Activated CD4-positive, CD25-positive, alpha-beta regulatory T cell treated with anti-CD3 and anti-CD28 coated beads, Interleukin-2, amount 50 U/mL, for 72 hours (primary cell): ENCODE measurements at places on chromosomes 1 and 21.

- no peak for DNase-seq
These were observed 133.2 kb downstream of the KCNJ6 start for GRCh38 chr21:37783016-37783415.

DNA sequence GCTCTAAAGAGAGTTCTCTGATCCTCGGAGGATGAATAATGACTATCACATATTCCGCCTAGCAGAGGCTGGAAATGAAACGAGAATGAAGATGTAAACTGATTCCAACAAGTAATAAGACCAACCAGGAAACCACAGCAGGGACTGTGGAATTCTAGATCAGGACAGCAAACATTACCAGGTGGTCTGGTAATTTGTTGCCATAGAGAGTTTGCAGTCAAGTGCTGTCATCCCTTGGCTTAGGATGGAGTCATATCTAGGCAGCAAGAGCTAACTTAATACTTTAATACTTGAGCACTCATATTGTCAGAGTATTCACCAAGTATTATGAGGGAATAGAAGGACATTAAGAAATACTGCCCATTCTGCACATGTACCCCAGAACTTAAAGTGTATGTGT, 45.1 kb upstream of the MUTYH start:
- DNase-seq = no peak

DNA sequence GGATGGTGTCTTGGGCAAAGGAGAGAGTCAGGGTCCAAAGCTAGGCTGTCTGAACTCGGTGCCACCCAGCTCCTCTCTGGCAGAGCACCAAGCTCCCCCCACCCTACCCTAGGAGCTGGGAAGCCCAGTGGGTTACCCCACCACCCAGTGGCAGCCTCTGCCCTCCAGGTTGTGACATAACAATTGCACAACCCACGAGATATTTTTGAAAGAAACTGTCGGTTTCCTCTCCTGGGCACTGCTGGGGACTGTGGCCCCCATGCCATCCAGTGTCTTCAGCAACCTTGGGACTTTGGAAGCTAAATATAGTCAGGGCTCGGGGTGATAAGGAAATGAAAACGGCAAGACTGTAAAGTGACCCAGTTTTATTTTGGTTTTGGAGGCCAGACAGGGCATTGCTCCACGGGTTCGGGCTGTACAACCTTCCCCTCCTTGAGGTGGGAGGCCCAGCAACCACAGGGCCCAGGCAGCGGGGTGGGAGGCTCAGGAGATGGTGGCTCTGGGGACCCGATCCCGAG, 1.4 kb downstream of the CITED4 start:
- DNase-seq = no peak

GRCh38 chr1:60637651-60638050, 444.7 kb upstream of the NFIA start:
- no peak for DNase-seq

- no peak for DNase-seq
These were observed 16.5 kb upstream of the LCE2D start for GRCh38 chr1:152646656-152647055.

- peak; percentile 61 for DNase-seq
These were observed 483 bp downstream of the UBQLN4 start for GRCh38 chr1:156052862-156053767.

DNA sequence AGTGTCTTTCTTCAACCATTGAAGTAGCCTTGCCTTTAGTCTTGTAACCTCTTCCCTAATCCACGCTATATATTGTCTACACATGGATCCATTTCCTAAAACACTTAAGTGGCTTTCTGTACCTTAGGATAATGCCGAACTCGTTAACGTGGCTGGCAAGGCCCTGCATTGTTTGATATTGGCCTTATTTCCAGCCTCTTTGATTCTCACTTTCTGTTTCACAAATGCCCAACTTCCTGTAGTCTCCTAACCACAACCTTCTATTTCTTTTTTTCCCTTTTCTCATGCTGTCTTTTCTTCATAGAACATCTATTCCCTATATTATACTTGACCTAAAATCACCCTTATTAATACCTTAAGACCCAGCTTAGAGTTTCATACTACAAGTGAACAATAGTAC, 536.0 kb downstream of the LMO4 start:
- no peak for DNase-seq
